ENCODE measurements at places on chromosomes 7 and 10. TPM values are rescaled to one million over a fixed set of nuclear protein-coding genes. Genes with fewer than 3 reads are reported as not detected.

GRCh38 chr7:129390314-129390713 lies 43.9 kb upstream of the STRIP2 start:
- no peak overlapping the region for H3K4me3 ChIP-seq
- H3K4me1 ChIP-seq: no peaks in the 10 kb centered on the region
- peaks cover 52% of the 10 kb centered on the region for H3K36me3 ChIP-seq
- H3K27ac ChIP-seq: no peak overlapping the region
- H3K27me3 ChIP-seq: no peaks in the 10 kb centered on the region

GRCh38 chr7:25375805-25376600 lies 147.7 kb upstream of the NPVF start:
- no peaks in the 10 kb centered on the region for H3K27me3 ChIP-seq
- H3K4me1 ChIP-seq: no peaks in the 10 kb centered on the region
- H3K36me3 ChIP-seq: no peaks in the 10 kb centered on the region
- DNase-seq: no peak
- H3K4me3 ChIP-seq: no peak overlapping the region

DNA sequence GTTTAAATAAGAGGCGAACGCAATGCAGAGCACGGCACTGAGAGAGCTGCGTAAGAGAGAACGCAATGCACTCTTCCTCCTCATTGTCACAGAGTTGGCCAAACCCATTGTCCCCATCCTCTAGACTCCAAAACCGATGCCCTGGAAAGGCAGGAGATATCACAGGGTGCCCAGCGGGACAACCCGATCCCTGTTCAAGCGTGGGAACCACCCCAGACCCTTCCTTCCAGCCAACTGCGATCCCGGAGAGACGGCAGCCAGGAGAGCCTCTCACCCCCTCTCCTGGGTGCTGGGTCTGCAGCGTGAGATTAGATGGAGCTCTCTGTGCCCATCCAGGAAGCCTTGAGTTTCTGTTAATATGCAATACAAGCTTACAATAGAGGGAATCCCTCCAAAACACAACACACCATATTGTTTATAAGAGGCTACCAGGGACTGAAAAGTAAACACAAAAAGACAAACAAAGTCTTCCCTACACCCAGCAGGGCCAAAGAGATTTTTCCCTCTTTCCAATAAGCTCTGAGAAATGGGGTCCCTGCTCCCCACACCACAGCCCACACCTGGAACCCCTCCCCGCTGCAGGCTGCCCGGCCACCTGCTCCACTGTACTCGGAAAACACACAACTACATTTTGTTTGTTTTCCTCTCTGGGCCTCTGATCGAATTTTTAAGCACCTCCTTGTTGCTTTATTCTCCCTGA lies 187.6 kb downstream of the ADARB2 start:
- DNase-seq: peak; percentile 28
- H3K4me1 ChIP-seq: no peaks in the 10 kb centered on the region
- no peaks in the 10 kb centered on the region for H3K27me3 ChIP-seq
- no peaks in the 10 kb centered on the region for H3K36me3 ChIP-seq
- H3K27ac ChIP-seq: no peak overlapping the region

The DLX6 gene
- not detected for total RNA-seq

The FAM25A gene
- total RNA-seq: not detected
